ENCODE measurements at places on chromosomes 16 and 17.

- peak; percentile 23 for DNase-seq
These were observed 214.6 kb downstream of the CCDC182 start for GRCh38 chr17:57530508-57530907.

- no peak for DNase-seq
These were observed 19.2 kb upstream of the SPNS2 start for GRCh38 chr17:4479340-4479981.

- DNase-seq, result no peak
These were observed 9.7 kb downstream of the TVP23A start for GRCh38 chr16:10808850-10809249.

- DNase-seq, result peak; percentile 19
These were observed 116.6 kb downstream of the PRKCB start for GRCh38 chr16:23952128-23952970.

DNA sequence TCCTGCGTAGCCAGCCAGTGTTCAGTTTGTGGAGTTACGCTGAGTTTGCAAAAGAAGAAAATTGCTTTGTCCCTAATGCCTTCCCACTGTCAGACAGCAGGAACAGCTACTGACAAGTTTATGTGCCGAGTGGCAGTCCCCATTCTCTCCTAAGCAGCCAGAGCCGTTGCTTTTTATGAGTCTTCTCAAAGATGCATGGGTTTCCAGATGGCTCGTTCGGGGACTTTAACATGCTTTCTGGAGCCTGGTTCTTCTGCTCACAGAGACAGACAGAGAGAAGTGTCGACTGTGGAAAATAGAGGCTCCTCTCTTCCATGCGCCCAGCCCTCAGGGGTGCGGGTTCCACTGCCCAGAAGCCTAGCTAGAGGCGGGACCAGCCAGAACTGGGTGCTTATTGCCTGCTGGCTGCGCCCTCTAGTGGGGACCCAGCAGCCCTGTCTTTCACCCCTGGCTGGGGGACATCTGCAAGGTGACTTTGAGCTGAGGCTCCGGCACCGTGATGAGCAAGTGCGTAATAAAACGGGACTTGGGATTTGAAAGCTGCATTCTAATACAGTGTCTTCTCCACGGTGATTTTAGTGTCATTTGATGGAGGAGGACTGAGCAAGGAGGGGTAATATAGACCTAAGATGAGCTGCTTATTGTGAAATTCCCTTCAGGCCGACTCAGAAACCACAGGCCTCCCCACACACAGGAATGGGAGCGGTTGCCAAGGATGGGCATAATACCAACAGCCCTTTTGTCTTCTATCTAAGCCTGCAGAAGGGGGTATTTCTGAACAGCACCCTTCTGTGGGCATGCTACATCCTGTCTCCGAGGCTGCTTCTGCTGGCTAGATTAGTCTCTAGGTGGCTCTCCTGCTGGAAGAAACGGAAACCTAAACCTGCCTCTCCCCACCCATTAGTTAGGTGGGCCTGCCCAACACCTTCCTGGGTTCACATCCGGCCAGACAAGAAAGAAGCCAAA lies 73.1 kb downstream of the CCDC182 start:
- DNase-seq, result peak; percentile 62

- DNase-seq, result peak; percentile 29
These were observed 7.4 kb downstream of the LRRC75A start for GRCh38 chr17:16484445-16485175.

DNA sequence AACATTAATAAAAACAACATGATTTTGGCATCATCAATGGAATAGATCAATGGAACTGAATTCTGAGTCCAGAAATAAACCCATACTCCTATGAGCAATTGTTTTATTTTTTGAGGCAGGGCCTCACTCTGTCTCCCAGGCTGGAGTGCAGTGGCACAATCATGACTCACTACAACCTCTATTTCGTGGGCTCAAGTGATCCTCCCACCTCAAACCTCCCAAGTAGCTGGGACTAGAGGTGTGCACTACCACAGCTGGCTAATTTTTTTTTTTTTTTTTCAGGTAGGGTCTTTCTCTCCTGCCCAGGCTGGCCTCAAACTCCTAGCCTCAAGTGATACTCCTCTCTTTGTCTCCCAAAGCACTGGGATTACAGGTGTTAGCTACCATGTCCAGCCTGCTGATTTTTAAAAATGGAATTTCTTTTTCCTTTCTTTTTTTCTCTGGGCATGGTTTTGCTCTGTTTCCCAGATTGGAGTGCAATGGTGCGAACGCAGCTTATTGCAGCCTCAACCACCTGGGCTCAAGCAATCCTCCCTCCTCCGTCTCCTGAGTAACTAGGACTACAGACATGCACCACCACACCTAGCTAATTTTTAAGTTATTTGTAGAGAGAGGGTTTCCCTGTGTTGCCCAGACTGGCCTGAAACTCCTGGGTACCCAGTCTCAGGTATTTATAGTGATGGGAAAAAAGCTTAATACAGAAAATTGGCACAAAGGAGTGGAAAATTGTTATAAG lies 7.3 kb upstream of the PRDM7 start:
- DNase-seq, result no peak

DNA sequence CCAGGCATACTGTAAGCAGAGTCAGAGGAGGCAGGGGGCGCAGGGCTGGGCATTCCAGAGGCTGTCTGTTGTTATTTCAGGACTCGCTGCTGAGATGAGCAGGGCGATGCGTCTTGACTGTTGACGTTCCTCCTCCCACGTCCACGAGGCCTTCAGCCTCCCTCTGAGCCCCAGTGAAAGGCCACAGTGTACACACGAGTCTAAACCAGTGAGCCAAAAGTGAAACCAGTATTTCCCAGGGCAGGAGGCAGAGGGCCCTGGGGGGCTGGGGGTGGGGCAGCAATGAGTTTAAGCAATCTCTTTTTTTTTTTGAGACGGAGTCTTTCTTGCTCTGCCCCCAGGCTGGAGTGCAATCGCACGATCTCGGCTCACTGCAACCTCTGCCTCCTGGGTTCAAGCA lies 21.5 kb downstream of the SMTNL2 start:
- no peak for DNase-seq

DNA sequence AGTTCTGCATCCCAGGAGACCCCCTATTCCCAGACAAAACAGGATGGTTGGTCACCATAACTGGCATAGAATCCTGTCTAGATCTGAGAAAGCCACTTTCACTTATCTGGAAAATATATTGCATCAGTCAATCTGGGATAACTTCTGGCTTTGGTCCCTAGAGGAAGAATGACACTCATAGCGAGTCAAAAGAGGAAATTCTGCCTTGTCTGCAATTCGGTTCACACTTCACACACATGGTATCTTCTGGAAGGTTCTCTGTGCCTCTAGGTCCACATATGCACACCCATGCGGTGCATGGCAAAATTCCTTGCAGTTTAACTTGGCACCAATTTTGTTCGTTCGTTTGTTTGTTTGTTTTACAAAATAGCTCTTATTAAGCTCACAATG lies 49.2 kb upstream of the WSCD1 start:
- no peak for DNase-seq

- no peak for DNase-seq
These were observed 13.6 kb downstream of the SMTNL2 start for GRCh38 chr17:4597975-4598374.

DNA sequence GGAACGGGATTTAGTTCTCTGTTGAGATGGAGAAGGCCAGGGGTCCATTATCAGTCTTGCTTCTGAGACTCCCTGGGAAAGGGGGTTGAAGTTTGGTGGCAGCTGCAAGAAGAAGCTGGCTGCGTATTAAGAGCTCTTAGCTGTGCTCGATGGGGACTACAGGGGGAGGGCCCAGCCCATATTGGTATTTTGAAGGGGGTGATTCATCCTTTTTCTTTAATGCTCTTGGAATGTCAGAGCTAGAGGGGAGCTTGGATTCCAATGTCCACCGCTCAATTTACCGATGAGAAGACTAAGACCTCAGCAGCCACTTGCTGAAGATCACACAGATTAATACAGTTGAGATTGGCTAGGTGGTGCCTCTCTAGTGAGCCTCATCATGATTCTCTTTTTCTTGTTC lies 5.0 kb downstream of the NOG start:
- DNase-seq, result no peak

- no peak for DNase-seq
These were observed 9.9 kb downstream of the NXPH3 start for GRCh38 chr17:49585422-49586027.

GRCh38 chr16:2447920-2448583 lies 11.9 kb upstream of the TEDC2 start:
- DNase-seq, result no peak

- no peak for DNase-seq
These were observed 41.6 kb downstream of the ABAT start for GRCh38 chr16:8716052-8716451.

GRCh38 chr17:47690121-47690520 lies 3.8 kb upstream of the TBKBP1 start:
- no peak for DNase-seq

DNA sequence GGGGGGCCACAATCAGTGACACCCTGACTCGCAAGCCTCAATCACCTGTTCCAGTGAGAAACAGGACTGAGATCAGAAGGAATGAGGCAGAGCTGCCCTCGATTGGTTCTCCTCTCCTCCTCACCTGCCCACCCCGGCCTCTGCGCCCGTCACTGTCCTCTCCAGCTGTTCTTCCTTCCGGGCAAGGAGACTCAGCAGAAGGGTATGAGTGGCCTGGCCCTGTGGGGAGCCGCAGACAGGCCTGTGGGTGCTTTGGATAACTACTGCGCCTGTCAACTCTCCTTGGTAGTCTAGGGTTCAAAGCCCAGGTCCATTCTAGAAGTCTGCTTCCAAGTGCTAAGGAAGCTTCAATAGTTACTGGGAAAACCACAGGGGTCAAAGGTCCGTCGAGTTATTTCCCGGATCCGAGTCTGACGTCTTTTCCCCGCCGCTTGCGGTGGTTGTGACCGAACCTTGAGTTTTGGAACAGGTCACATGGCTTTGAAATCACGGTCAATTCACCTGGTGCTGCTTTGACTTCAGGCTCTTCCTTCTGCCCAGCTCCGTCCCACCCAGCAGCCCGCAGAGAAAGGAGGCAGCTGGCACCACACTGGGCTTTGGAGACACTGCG lies 8.3 kb downstream of the CARD14 start:
- DNase-seq, result no peak

GRCh38 chr17:50626037-50626574 lies 8.6 kb upstream of the ABCC3 start:
- DNase-seq, result peak; percentile 61

- no peak for DNase-seq
These were observed 138.4 kb upstream of the CIBAR2 start for GRCh38 chr16:85250609-85251223.

DNA sequence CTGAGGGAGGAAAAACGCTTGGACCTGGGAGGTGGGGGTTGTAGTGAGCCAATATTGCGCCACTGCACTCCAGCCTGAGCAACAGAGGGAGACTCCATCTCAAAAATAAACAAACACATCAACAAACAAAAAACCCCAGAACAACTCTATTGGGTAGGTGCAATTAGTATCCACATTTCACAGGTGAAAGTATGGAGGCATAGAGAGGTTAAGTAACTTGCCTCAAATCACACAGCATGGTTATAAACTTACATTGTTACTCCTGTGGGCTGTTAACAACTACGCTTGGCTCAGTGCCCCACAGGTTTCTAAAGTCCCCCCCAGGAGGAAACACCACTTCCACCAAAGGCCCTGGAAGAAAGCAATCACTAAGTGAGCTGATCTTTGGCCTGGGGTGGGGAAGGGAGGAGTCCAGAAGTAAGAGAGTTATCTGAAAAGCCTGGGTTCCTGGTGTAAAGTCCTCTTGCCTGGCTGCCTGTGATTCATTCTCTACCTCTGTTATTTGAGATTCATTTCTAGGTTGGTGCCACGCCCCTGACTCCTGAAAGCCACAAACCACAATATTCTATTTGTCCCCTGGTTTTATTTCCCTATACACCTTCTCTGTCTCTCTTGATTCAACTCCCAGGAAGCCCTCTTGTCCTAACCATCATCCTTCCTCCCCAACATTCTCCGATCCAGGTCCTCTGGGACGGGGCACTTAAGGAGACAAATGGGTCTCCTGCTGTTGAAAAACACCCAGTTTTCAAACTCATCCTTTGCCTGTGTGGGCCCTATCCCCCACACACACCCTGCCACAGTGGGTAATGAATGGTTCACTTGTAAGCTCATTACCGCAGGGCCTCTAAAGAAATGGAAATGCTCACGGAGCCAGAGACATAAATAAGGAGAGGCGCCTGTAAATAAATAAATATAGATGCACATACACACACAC lies 195.4 kb downstream of the XYLT1 start:
- no peak for DNase-seq

DNA sequence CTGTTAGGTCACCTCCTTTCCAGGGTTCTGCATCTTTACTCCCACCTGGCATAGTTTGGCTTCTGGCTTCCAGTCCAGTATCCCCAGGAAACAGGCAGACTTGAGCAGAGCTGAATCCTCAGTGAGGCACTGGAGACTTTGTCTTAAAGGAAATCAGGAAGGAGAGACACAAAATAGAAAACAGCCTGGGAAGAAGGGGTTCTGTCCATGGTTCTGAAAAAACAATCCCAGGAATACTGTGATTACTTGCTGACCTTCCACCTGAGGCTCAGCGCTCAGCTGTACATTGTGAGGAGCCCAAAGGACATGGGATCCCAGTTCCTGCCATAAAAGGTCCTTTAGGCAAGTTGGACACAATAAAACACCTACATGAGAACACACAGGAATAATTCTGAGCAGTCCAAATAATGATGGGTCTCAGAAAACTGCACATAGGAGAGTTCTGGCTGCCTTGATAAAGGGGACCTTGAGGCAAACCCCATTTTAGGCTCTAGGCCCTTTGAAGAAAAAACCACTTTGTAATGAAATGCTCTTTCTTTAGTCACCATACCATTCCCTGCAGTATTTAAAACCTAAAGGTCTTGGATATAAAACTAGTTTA lies 81.4 kb upstream of the CRHR1 start:
- DNase-seq, result no peak

DNA sequence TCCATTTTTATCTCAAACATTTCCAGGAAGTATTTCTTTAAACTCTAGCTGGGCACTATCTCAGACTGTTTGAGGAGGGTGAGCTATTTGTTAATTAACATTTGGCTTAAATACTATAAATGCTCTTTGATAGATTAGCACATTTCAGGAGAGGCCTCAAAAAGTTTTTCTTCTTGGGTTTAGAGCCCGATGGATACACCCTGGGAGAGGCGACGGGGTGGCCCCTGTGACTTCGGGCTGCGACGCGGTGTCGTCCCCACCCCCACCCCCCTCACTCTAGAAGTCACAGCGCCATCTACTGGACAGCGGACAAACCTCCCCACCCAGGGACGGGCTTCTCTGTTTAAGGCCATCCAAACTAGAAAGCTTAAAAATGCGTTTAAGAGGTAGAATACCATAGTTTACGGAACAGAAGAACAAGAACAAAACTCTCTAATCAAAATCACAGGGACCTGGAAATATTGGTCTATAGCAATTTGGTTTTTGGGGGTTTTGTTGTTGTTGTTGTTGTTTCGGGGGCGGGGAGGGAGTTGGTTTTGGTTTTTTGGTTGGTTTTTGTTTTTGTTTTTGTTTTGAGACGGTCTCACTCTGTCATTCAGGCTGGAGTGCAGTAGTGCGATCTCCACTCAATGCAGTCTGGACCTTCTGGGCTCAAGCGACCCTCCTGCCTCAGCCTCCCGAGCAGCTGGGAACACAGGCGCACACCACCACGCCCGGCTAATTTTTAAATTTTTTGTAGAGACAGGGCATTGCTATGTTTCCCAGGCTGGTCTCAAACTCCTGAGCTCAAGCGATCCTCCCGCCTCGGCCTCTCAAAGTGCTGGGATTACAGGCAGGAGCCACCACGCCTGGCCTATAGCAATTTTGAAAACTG lies 254.4 kb downstream of the C16orf95 start:
- DNase-seq, result peak; percentile 51

- no peak for DNase-seq
These were observed 47.7 kb downstream of the GNA13 start for GRCh38 chr17:65008882-65009281.

All from NCI-H1092 treated with DMSO at 0.1 percent for 48 hours (cell line).